Activated T-cell treated with anti-CD3 and anti-CD28 coated beads, Interleukin-2, amount 50 U/mL, for 48 hours (primary cell): ENCODE measurements at places on chromosomes 3 and 15.

- DNase-seq = no peak
Observed at GRCh38 chr15:44698641-44699040, 12.5 kb downstream of the PATL2 start.

DNA sequence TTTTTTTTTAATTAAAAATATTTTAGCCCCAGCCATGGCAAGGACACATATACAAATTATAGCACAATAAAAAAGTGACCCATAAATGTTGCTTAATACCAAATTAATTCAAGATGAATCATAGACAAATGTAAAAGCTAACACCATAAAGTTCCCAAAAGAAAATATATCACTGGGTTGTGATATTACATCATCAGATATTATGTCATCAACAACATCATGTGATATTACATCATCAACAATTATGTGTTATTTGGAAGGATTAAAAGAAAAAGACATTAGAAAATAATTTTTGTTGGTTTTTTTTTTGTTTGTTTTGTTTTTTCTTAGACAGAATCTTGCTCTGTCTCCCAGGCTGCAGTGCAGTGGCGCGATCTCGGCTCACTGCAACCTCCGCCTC lies 34.5 kb upstream of the ABHD10 start:
- no peak for DNase-seq

DNA sequence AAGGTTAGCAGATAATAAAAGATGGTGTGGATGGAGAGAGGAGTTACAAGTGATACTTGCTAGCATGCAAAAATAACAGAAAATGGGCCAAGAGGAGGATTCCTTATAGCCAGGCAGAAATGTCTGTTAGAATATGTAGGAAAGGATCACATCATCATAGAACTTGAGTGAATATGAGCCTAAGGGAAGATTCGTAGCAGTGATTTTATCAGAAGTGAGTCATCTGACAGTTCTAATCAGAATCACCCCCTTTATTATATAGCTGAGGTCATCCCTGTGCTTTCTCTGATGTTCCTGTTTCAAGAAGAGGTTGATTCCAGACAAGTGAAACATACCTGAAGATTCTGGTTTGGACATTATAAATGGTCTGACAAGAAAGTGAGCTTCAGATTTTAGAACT lies 22.9 kb downstream of the EXOG start:
- no peak for DNase-seq

DNA sequence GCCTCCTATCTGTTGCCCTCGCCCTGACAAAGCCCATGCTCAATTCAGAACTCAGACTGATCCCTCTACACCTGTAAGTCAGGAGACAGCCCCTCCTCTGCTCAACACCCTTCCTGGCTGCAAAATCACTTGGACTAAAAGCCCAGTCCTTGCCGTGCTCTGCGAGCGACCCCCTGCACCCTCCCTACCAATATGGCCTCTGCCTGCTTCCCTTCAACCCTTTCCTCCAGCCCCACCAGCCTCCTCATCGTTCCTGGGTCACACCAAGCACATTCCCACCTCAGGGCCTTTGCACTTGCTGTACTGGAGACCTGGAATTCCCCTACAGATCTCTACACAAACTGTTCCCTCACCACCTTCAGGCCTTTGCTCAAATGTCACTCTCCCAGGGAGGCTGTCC lies 5.2 kb upstream of the SSUH2 start:
- DNase-seq = no peak

DNA sequence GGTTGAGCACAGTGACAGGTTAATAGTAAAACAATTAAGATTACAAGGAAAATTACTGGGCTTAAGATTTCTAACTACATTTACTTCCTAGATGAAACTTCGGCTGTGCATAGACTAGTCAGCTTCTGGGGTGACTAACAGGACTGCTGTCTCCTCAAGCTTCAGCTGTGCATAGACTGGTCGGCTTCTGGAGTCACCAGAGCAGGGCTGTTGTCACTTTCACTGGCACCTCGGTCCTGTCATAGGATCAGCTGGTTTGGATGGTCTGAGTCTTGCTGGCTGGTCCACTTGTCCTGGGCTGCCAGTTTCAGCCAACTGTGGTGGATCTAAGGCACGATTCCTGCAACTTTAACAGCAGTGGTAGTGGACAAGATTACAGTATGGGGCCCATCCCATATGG lies 23.9 kb upstream of the ACAD9 start:
- no peak for DNase-seq

DNA sequence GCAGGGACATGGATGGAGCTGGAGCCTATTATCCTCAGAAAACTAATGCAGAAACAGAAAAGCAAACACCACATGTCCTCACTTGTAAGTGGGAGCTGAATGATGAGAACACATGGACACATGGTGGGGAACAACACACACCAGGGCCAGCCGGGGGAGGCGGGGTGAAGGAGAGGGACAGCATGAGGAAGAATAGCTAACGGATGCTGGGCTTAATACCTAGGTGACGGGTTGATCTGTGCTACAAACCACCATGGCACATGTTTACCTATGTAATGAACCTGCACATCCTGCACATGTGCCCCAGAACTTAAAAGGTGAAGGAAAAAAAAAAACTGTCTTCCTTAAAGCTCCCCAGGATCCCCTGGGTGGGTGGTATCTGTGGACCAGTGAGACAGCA lies 87.1 kb downstream of the ADAMTS17 start:
- DNase-seq = no peak

DNA sequence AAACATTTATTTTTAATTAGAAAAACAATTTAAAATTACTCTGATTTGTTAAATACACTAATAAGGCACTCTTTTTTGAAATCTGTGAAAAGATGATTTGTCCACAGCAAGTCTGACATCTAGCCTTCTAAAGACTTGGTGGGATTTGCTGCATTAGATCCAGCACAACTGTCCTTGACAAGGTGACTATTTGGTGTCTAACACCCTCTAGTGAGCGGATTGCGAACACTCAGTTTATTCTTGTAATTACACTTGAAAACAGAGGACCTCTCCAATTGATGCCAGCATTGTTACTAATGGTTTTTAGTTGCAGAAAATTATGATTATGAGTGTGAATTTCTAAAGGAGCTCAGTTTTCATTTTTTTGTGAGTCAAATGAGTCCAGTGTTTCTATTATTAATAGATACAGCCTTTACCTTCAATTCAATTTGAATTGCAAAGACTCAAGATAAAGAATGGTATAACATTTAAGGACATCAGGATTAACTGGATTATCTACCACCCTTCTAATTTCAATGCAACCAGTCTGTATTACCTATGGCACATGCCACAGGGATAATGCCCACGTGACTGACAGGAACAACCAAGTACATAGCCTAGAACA lies 29.7 kb upstream of the STRIT1 start:
- no peak for DNase-seq

DNA sequence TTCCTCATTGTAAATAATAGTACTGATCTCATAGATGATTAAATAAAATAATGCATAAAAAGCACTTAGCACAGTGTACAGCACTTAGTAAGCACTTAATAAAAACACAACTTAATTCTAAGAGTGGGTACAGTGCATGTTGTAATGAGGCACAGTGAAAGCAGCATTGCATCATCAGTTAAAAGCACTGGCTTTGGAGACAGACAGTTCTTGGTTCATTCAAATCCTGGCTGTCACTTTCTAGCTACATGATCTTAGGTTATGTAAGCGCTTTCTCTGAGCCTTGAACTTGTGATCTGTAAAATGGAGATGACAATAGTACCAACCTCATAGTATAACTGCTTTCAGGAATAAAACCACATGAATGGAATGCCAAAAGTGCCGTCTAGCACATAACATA lies 151.5 kb downstream of the DPH6 start:
- no peak for DNase-seq

GRCh38 chr3:120033596-120033995 lies 60.7 kb downstream of the GSK3B start:
- no peak for DNase-seq

- no peak for DNase-seq
Observed at GRCh38 chr3:20683910-20684309, 497.9 kb upstream of the SGO1 start.
